ENCODE measurements at places on chromosomes 1 and 21.
A peak's percentile ranks its signal among the peaks of the same experiment; 100 is the strongest.

GRCh38 chr1:90561911-90562310 is 155.2 kb downstream of the BARHL2 start:
- DNase-seq = no peak

DNA sequence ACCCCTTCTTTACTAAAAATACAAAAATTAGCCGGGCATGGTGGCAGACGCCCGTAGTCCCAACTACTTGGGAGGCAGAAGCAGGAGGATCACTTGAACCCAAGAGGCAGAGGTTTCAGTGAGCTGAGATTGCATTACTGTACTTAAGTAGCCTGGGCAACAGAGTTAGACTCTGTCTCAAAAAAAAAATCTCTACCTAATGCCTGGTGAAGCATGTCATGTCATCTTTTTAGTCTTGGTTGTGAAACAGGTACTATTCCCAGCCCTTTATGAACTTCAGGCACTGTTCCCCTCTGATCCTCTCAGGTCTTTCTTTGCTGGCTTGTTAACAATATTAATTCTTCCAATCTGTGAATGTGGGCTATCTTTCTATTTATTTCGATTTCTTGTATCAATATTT is 22.1 kb downstream of the PRRC2C start:
- DNase-seq = no peak

DNA sequence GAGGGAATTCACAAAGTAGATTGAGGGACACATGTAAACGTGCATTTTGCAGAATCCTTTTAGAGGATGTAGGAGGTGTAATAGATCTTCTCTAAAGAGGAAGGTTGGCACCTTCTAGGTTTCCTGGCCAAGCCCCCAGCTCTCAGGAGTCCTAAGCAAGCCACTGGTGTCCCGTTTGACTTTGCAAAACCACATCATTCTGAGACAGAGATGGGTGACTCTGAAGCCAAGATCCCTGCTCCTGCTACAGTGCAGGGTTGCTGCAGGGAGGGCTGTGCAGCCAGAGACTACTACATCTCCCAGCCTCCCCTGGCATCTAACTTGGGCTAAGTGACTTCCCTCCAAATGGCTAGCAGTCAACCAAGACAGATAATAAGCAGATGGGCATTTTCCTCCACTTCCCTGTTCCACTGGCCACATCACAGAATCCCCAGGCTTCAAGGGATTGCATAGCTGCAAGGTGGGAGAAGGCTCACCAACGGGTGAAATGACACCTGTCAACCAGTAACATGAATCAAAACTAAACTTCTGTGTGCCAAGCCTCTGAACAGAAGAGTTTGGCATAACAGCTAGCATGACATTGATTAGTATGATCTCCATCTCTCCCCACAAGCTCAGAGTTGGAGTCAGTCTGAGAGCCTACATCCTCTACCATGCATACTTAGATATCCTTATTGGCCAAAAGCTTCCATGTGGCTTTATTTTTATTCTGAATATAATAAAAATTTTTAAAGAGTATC is 129.6 kb upstream of the COA6 start:
- no peak for DNase-seq

DNA sequence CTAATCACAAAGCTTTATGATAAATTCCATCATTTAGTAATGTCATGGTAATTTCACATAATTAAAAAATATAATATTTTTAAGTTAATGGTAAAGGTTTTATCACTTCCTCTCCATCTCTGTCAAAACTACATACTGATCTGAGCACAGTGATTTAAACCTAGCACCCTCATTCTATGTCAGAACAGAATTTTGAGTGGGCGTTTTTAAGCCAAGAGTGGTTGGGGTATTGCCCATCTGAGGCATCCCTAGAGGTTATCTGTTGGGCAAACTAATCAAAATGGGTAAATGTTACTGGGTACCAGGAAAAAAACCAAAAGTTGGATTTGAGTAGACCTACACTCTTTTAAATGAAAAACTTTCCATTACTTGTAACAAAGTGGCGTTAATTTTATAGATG is 100.7 kb upstream of the GFI1 start:
- DNase-seq = no peak

- no peak for DNase-seq
These were observed 41.9 kb downstream of the UBE2G2 start for GRCh38 chr21:44759628-44760285.

GRCh38 chr21:31299291-31300147 is 44.5 kb downstream of the TIAM1 start:
- no peak for DNase-seq

DNA sequence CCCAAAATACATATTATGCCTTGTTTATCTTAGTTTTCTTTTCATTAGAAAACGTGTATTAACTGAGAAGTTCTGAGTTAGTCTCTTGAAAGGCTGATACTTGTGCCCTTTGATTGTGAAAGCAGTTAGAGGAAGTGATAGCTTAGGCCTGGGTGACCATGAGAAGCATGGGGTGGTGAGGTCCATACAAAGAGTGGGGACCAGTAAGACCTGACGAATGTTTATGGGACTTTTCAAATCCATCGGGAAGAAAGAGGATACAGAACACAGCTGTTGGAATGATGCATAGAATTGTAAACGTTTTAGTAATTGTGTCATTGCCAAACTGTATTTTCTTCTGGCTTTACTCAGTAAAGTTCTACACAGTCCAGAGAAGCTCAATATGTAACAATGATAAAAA is 259.8 kb downstream of the LMO4 start:
- DNase-seq = no peak

GRCh38 chr1:211643324-211644212 is 31.9 kb downstream of the NEK2 start:
- no peak for DNase-seq

DNA sequence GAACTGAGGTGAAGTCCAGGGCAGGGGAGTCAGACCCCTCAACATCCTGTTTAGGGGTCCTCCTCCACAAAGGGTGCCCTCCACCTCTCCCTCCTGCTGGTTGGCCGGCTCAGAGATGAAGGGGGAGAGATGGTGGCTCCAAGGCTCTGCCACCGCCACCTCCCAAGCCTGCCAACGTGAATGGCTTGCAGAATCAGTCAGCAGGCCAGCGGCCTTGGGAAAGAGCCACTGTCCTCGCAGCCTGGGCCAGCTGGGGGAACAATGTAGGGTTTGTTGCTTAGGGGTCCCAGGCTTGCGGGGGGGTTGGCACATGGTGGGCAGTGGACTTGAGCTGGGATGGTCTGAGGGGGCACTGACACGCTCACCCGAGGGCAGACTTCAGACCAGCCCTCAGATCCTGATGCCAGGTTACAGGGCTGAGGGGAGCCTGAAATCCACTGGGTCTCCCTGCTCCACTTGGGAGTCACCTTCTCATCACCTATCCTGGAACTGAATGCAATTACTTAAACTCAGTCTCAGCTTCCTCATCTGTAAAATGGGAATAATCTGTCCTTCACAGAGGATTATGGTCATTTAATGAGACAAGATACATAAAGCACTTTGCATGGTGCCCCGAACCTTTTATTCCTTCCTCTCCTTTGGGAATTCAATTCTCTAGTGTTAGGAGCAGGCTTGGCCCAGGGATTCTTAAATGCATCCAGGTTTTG is 8.3 kb downstream of the GPR37L1 start:
- DNase-seq = no peak

- DNase-seq = no peak
These were observed 25.5 kb downstream of the TUFT1 start for GRCh38 chr1:151565502-151566189.

DNA sequence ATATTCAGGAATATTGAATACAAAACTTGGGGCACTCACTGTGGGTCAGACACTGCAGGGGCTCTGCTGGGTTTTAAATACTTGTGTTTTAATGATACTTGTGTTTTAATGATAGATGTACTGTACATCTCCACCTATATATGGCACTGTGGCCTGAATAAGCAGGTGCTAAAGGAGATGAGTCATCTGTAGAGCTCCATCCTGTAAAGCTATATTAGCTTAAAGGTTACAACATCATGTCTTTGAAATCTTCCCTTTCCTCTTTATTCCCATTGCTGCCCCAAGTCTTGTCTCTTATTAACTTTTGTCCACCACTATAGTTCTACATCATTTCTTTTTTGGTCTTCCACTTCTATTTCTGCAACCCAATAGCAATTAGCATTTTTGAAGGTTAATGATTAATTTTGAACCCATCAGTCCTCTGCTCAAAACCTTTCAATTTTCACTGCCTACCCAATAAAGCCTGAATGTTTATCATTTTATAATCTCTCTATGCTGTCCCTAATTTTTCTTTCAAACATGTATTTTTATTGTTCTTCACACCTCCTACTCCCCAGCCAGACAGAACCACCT is 113.3 kb upstream of the PTGFR start:
- DNase-seq = no peak

DNA sequence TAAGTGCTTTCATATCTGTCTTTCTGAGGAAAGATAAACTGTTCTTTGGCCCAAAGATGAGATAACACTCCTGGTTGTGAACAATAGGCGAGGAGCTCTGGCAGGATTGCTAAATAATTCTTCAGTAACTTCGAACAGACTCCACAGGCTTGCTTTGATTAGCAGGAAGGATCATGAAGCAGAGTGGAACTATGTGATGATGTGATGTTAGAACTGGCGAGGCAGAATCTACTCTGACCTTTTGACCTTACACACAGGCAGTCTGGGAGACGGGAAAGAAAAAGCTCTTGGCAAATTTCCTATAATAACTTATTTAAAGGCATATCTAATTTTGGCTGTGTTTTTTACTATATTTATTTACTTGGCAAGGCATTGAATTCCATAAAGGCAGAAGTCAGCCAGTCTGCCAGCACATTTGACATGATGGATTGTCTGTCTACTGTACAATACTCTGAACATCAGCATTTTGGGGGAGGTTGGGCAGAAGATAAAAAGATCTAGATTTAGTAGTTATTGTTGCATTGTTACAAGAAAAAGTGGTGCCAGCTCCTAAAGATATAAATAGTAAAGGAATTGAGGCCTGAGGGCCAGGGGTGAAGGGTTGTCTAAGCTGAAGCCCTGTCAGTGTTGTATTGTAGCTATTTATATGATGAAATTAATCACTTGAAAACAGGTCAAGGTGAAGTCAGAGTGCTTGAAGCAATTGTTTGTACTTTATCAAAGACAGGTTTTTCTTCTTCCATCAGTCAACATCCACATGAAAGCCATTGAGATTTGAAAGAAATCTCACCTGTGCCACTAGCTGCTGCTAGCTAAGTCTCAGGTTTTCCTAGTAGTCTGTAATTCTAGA is 708.8 kb downstream of the LTN1 start:
- DNase-seq = no peak

DNA sequence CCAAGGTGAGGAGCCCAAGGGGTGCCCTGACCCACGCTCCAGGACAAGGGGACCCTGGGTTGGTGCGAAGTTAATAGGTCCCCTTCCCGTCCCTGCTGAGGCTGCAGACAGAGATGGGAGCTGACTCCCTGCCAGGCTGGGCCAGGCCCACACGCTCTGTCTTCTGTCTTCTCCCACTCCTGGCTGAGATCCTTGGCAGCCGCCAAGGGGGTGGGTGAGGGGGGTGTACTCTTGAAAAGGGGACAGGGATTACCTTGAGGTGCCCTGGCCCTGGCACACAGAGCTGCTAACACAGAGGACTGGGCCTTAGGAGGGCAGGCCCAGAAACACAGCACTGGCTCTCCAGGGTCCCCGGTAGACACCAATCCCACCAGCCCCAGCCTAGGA is 11.0 kb upstream of the CTRC start:
- DNase-seq = no peak

- no peak for DNase-seq
These were observed at the start of gene MCOLN3 for GRCh38 chr1:85048296-85049064. Gene MCOLN3 (minus strand): TSS chr1:85048500. CDS start chr1:85045360, 3,140 bp downstream.

DNA sequence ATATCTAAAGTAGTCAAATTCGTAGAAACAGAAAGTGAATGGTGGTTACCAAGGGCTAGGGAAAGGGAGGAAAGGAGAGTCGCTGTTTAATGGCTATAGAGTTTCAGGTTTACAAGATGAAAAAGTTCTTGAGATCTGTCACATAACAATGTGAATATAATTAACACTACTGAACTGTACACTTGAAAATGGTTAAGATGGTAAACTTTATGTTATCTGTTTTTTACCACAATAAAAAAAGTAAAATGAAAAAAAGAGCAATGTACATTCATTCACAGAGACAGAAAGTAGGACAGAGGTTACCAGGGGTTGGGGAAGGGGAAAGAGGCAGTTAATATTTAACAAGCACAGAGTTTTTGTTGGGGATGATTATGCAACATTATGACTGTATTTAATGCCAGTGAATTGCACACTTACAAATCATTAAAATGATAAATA is 53.3 kb upstream of the SEC16B start:
- DNase-seq = no peak

DNA sequence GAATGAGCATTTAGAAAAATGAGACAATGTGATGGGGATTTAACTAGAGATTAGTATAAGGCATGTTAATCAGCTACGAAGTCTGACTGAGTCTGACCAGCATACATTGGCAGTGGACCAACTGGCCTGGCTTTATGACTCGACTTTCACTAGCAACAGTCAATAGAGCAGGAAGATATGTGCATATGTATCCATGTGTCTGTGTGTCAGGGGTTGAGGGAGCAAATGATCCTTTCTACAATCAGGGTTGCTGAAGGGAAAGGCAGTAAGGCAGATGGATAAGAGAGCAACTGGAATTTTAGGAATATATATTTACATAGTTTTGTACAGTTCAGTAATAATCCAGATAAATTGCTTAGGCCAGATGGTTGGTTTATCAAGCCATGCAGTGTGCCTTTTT is 645.6 kb downstream of the PLA2G4A start:
- no peak for DNase-seq

DNA sequence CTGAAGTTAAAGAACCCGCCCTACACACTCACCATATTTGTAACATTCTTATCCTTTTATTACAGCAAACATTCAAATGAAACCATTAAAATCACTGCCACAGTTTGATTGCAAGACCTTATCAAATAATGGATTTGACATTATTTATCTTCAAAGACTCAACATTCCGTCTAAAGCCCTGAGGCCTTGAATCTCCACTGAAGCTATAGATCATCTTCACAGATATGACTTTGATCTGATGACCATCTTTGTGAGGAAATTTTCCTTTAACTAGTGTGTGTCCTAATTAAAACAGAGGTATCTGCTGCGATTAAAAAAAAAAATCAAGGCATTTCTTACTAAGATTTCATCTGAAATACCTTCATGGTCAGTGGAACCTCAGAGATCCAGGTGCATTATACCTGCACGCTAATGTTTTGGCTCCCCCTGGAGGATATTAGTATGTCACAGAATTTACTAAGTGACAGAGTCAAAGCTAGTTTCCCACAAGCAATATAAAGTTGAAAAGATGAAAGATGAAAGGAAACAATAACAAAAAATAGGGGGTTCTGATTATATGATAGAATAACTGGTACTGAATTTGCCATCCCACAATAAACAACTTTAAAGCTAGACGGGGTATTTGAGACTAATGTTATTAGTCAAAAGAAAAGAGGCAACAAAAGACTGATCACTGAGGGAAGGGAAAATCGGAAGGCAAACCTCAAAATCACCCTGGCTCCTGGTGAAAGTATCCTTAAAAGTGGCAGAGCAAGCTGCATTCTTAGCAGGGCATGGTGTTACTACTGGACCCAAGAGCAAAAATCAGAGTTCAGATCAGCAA is 923.4 kb downstream of the NCAM2 start:
- DNase-seq = no peak

- DNase-seq = no peak
These were observed 865.1 kb upstream of the ADAMTS5 start for GRCh38 chr21:27831816-27832569.

- peak; percentile 87 for DNase-seq
These were observed 9.8 kb upstream of the MDM4 start for GRCh38 chr1:204506201-204506968.

GRCh38 chr1:25469177-25469576 is 38.5 kb downstream of the MACO1 start:
- no peak for DNase-seq

- no peak for DNase-seq
These were observed 3.7 kb downstream of the FBXO42 start for GRCh38 chr1:16348414-16349182.

Data from GF-D8 (cell line).